ENCODE measurements at places on chromosomes 11 and 22.
A peak's percentile ranks its signal among the peaks of the same experiment; 100 is the strongest.

- no peak for DNase-seq
Measured at GRCh38 chr11:68441466-68442230, 18.9 kb upstream of the PPP6R3 start.

DNA sequence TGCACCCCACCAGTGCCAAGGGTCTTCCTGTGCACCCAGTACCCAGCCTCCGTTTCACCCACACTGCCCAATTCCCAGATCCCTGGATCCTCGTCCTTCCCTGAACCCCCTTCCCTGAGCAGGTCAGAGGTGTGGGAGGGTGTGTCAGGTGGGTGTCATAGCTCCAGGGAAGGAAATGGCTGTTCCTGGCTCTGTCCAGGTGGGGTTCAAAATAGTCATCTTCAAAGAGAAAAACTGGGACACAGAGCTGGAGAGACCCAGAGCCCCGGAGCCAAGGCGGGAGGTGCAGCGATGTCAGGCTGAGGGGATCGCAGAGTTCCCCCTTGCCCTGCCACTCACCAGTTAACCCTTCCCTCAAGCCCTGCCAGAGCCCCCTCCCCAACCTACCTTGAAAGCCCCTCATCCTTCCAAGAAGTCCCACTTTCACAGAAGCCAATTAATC lies 698 bp downstream of the C1QTNF4 start:
- DNase-seq, result no peak

DNA sequence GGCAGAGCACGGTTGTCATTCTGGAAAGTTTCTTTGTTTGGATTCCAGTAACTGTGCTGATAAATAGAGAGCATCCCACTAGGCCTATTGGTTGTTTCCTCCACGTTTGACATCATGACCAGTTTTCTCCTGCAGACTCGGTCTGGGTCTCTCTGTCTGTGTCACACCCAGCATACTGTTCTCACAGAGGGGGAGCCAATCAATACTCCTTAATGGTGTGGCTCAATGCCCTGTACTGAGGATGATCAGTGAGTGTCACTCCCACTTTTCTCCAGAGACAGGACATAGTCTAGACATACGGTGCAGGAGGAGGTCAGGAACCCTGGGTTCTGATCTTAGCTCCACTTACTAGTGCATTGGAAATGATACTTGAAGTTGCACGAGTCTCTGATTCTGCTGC lies 88.2 kb upstream of the BLID start:
- no peak for DNase-seq

- no peak for DNase-seq
Measured at GRCh38 chr11:133903875-133904817, 52.6 kb downstream of the IGSF9B start.

GRCh38 chr11:74468936-74469335 lies 1.6 kb upstream of the KCNE3 start:
- no peak for DNase-seq

DNA sequence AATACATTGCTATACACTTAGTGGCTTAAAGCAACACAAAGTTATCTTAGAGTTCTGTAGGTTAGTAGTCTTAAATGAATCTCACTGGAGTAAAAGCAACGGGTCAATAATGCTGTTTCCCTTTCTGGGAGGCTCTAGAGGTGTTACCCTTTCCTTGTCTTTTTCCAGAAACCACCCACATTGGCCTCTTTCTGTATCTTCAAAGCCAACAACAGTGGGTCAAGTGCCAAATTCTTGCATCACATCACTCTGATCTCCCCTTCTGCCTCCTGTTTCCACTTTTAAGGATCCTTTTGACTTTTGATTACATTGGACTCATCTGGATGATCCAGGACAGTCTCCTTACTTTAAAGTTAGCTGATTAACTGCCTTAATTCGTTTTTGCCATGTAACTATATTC lies 93.6 kb downstream of the DDX10 start:
- no peak for DNase-seq

DNA sequence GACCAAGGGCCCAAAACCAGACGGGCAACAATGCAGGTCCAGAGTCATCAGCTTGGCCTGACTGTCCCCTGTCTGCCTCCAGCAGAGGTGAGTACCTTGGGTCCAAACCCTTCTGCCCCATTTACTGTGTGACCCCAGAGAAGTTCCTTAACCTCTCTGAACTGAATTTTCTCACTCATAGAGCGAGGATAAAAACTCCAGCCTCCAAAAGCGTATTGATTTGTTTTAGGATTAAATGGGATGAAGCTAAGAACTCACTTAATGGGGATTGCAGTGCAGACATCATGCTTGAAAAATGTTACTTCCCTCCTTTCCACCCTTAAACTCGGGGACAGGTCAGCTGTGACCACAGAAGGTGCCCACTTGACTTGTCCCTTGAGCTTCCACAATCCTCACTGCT lies 22.6 kb downstream of the IGLL1 start:
- DNase-seq, result no peak

DNA sequence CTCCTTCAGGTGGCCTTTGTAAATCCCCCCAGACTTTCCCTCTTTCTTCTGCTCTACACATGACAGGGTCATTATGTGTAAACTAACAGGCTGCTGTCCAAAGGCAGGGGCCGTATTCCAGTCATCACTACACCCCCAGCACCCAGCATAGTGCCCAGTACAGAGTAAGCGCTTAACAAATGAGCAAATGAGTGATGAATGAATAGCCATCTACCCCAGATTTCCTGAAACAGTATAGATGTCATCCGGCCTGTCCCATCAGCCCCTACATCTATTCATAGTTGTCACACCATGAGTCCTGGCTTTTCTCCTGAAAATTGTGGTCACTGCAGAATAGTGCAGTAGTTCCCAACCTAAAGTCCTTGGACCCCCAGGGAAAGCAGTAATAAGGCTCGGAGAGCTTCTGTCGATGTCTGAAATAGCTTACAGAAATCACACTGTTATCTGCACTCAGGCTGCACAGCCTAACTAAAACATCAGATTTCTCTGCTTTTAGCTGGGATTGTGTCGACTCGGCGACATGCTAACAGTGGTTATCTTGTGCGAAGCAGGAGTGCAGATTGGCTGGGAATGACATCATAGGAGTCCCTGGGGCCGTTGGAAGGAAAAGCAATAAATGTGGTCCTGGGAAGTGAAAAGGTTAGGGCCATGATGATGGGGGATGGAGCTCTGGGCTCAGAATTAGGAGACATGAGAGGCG lies 143.8 kb upstream of the NECTIN1 start:
- no peak for DNase-seq

GRCh38 chr22:37514526-37515051 lies 4.6 kb downstream of the CARD10 start:
- no peak for DNase-seq

GRCh38 chr22:12601870-12602779 lies 2925.9 kb upstream of the OR11H1 start:
- no peak for DNase-seq

DNA sequence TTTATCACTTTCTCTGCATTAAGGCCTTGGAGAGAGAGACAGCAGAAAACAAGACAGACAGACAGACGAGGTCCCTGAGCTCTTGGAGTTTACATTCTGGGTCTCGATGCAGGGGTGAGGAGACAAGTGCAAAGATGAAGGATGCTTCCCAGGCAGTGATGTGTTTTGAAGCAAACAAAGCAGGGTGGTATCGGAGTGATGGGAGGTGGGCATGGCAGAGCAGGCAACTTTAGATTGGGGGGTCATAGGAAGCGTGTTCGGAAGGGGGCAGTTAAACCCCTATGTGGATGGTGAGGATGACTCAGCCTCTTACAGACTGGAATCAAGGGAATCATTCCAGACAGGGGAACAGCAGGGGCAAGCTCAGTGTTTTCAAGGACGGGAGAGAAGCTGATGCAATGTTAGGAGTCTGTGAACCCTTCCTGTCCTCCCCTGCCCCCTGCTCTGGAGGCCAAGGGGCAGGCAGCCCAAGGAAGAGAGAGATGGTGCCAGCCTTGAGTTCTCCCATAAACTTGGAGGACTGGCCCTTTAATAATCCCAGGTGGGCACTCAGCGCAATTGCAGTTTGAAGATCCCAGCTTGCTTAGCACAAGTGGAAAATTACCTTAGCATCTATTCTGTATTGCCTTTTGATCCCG lies 180.2 kb downstream of the CHST1 start:
- DNase-seq, result peak; percentile 7

- peak; percentile 24 for DNase-seq
Measured at GRCh38 chr22:38754751-38755154, 1.0 kb downstream of the SUN2 start.

- no peak for DNase-seq
Measured at GRCh38 chr11:12141283-12141682, 30.9 kb downstream of the MICAL2 start.

GRCh38 chr11:67303835-67304411 lies 593 bp downstream of the SSH3 start:
- no peak for DNase-seq

DNA sequence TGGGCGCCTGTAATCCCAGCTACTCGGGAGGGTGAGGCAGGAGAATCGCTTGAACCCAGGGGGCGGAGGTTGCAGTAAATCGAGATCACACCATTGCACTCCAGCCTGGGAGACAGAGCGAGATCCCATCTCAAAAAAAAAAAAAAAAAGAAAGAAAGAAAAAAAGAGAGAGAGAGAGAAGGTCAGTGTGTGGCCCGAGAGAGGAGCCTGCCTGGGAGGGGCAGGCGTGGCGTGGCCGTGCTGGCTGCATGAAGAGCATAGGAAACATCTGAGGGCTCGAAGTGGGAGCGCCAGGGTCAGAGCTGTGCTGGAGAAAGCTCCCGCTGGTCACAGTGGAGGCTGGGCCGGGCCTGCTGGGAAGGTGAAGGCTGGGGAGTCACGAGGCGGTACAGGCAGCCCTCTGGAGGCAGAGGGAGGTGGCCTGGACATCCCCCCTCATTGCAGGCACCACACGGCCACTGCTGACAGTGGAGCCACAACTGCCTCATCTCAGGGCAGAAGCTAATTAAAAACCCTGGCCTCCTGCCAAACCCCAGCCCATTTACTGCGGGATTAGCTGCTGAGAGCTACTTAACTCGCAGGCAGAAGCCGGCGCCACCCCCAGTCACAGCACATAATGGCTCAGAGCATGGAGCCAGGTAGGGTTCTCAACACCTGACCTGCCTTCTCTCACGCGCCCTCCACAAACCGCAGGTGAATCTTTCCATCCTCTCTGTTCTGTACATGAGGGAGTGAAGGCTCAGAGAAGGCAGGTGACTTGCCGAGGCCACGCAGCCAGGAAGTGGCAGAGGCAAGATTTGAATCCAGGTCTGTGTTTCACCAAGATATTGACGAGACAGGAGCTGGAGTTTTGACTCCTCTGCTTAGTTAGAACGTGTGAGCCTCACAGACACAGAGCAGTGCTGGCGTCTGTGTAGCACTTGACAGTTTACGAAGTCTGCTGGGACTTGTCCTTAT lies 32.6 kb downstream of the NFAM1 start:
- DNase-seq, result no peak

- DNase-seq, result no peak
Measured at GRCh38 chr11:2190657-2191471, 19.2 kb upstream of the TH start.

GRCh38 chr11:128279866-128280265 lies 307.5 kb downstream of the ETS1 start:
- DNase-seq, result no peak

DNA sequence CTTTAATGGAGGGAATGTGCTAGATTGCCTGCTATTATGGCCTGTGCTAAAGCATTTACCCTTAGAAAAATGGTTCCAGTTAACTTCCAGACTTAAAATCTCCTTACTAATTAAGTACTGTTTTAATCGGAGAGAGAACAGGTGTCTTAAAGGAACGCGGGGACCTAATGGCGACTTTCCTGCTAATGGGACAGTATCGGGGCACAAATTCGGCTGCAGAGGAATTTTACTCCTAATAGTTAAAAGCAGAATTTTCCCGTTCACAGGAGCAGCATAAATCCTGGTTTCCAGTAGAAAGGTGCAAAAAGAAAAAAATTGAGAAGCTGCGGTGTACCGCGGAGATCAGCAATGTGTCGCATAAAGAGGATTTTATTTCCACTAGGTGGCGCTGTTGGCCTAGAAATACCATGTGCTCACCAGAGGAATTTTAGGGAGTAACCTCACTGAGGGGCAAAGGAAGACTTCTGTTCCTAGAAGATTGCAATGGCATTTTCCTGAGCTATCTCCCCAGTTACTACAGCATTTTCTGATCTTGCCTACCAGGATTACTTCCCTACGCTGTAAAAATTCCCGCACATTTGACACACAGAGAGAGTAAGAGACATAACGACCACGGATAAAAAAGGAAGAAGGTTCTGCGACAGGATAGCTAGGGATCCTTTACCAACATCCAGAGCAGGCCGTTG lies 44.5 kb downstream of the ZNF280B start:
- peak; percentile 61 for DNase-seq

Data from RKO (cell line).